CD8-positive, alpha-beta memory T cell (primary cell): ENCODE measurements at places on chromosomes 1 and 21. TPM values are rescaled to one million over a fixed set of nuclear protein-coding genes. Genes with fewer than 3 reads are reported as not detected.

- no peaks in the 10 kb centered on the region for H3K4me1 ChIP-seq
- H3K27me3 ChIP-seq: no peaks in the 10 kb centered on the region
These were observed 7.8 kb upstream of the TNFSF18 start for GRCh38 chr1:173058556-173058955.

- DNase-seq: no peak
- no peaks in the 10 kb centered on the region for H3K36me3 ChIP-seq
- H3K27me3 ChIP-seq: no peaks in the 10 kb centered on the region
- no peak overlapping the region for H3K27ac ChIP-seq
These were observed 72.0 kb upstream of the TARDBP start for GRCh38 chr1:10940451-10940804.

- no peaks in the 10 kb centered on the region for H3K4me1 ChIP-seq
- no peak overlapping the region for H3K4me3 ChIP-seq
- H3K27me3 ChIP-seq: no peaks in the 10 kb centered on the region
- no peaks in the 10 kb centered on the region for H3K36me3 ChIP-seq
- DNase-seq: no peak
These were observed 706.3 kb downstream of the ADGRL2 start for GRCh38 chr1:82507011-82507410.

Gene CHML
- total RNA-seq: 20.3 TPM

DNA sequence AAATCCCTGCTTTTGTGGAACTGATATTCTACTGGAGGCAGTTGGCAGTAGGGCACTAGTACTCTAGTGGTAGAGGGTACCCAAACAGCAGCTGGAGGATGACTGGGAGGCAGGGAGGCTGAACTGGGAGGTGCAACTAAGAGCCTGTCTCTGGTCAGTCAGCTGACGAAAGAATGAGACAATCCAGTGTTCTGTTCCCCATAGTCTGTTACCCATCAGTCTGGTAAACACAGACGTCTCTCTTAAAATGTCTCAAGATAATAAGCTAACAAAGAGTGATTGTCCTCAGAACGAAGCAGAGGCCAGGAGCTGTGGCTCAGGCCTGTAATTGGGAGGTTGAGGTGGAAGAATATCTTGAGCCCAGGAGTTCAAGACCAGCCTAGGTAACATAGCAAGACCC, 30.4 kb downstream of the TFAP2E start:
- no peak overlapping the region for H3K4me3 ChIP-seq
- no peak for DNase-seq
- no peak overlapping the region for H3K27ac ChIP-seq

Gene GATAD2B
- total RNA-seq: 71.9 TPM

Gene CHD5
- total RNA-seq: 0.61 TPM

GRCh38 chr1:93288558-93288957, 57.1 kb upstream of the DR1 start:
- no peak for DNase-seq
- H3K4me1 ChIP-seq: no peaks in the 10 kb centered on the region
- no peak overlapping the region for H3K4me3 ChIP-seq
- no peaks in the 10 kb centered on the region for H3K27me3 ChIP-seq

DNA sequence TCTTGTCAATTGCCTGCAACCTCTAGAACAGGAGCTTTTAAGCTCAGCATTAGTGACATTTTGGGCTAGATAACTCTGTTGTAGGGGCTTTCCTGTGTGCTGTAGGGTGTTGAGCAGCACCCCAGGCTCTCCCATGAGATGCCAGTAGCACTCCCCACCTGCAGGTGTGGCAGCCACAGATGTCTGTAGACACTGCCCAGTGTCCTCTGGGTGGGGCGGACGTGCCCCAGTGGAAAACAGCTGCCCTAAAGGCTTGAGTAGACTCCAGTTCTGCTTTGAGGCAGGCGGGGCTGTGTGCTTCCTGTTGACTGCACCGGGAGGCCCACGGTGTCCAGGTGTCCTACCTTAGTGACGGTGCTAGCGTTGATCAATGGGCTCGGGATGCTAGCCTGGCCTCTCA, 16.9 kb upstream of the PWP2 start:
- H3K36me3 ChIP-seq: peaks cover 36% of the 10 kb centered on the region
- no peak for DNase-seq
- H3K27ac ChIP-seq: no peak overlapping the region

- no peaks in the 10 kb centered on the region for H3K4me1 ChIP-seq
- no peaks in the 10 kb centered on the region for H3K36me3 ChIP-seq
- no peaks in the 10 kb centered on the region for H3K27me3 ChIP-seq
These were observed 367.7 kb downstream of the PRDM2 start for GRCh38 chr1:14067711-14068110.

GRCh38 chr1:16371725-16372124, 4.7 kb downstream of the SZRD1 start:
- H3K36me3 ChIP-seq: peaks cover 3% of the 10 kb centered on the region
- no peak overlapping the region for H3K27ac ChIP-seq
- no peaks in the 10 kb centered on the region for H3K27me3 ChIP-seq
- DNase-seq: no peak
- peaks cover 75% of the 10 kb centered on the region for H3K4me1 ChIP-seq
- no peak overlapping the region for H3K4me3 ChIP-seq

DNA sequence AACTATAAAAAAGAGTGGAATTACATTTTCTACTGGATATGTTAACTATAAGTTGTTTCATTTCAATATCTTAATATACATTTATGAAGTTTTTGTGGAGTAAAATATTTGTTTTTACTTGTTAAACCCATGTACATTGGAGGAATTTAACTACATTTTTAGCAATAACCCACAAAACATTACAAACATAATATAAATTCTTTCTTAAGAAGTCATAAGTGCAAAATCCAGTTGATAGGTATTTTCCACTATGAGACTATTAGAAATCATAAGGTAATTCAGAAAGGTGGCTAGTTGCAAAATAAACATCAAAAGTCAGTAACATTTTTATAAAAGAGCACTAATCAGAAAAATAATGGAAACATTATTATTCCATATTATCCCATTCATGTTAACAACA, 73.9 kb upstream of the RRP15 start:
- no peaks in the 10 kb centered on the region for H3K27me3 ChIP-seq
- H3K4me3 ChIP-seq: no peak overlapping the region
- no peak overlapping the region for H3K27ac ChIP-seq
- no peaks in the 10 kb centered on the region for H3K4me1 ChIP-seq

Gene SMIM1
- 1.6 TPM for total RNA-seq

- no peak overlapping the region for H3K27ac ChIP-seq
- no peaks in the 10 kb centered on the region for H3K4me1 ChIP-seq
- no peak for DNase-seq
- no peak overlapping the region for H3K4me3 ChIP-seq
These were observed 35.9 kb downstream of the SLC19A1 start for GRCh38 chr21:45506241-45506817.
